ENCODE measurements at places on chromosomes 4 and X.

- no peak for DNase-seq
Observed at GRCh38 chr4:117845270-117845669, 189.0 kb upstream of the NDST3 start.

DNA sequence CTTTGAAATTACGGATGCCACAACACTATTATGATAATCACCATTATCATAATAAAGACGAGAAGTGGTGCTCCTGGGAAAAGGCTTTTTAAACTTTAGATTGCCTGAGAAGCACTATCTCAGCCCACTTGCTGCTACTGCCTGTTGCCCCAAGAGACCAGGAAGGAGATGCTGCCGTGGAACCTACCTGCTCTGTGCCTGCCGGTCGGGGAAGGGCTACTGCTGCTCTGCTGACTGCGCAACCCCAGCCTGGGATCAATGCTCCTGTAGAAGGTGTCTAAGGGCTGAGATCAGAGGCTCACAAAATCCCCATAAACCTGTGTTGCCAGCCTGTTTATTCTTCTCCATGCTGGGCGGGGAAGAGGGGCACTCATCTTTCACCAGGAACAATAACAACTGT lies 145.3 kb upstream of the VCX3B start:
- no peak for DNase-seq

- no peak for DNase-seq
Observed at GRCh38 chrX:37542791-37543190, 28.7 kb upstream of the LANCL3 start.

DNA sequence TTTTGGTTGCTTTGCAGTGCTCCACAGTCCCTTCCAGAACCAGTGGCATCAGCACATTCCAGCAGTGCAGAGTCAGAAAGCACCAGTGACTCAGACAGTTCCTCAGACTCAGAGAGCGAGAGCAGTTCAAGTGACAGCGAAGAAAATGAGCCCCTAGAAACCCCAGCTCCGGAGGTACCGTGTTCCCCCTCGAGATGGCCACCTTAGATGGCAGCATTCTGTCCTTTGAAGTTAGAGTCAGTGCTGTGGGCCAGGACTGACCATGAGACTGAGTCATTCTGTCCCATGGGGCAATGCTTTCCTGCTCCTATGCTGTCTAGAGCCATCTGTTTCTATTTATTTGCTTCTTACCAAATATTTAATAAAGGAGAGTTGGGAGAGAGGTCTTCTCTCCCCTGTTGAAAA lies 112.3 kb downstream of the KLHL8 start:
- peak; percentile 77 for DNase-seq

DNA sequence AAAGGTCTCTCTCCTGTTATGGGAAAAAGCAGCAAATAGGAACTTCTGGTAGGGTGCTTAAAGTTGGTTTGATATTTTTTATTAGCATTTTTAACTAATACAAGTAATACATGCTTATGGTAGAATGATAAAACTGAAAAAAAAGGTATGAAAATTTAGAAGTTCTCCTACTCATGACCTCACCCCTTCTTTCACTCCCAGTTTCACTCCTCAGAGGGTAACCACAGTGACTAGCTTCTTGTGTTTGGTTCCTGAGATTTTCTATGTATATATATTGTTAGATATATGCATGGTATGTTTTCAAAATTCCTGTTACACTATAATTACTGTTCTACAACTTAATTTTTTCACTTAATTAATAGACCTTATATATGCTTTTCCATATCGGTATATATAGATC lies 66.5 kb downstream of the AR start:
- no peak for DNase-seq

DNA sequence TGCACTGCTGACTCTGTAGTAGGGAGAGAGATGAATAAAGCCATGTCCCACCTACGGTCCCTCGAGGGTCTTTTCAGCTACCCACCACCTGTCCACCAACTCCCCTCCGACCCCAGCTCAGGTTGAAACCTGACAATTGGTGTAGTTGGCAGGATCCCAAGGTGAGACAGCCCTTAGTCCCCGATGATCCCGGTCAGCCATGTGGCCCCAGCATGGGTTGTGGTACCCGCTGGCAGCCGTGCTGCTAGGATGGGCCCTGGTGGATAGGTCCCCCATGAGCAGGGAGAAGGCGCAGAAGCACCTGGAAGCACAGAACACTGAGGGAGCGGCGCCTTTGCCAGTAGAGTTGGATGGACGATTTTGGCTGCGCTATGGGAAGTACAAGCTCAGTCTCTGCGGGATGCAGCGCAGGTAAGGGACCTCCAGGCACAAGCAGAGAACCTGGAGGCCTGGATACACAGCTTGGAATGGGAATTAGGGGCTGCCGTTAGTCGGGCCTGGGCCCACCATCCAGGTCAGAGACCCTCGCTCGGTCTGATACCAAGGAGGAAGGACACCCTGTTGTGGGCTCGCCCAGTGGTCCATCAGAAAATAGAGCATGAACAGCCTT lies 694.6 kb upstream of the AGA start:
- no peak for DNase-seq

DNA sequence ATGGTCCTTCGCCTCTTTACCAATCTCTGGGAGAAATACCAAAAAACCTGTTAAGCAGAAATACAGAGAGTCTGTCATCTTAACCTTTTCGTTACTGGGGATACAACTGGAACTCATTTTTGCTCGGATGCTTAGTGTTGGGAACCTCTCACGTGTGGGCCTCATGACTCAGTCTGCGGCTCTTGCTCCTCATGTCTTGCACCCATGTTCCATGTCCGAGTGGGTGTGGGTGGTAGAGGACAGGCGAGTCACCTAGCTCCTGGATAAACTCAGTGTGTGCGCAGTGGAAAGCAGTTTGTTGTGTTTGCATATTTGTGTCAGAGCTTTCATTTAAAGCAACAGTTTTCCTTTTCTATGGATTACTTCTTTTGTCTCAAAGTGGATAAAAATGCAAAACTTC lies 70.6 kb downstream of the TNIP2 start:
- DNase-seq = no peak

- no peak for DNase-seq
Observed at GRCh38 chr4:168654104-168654847, 157.4 kb downstream of the PALLD start.

DNA sequence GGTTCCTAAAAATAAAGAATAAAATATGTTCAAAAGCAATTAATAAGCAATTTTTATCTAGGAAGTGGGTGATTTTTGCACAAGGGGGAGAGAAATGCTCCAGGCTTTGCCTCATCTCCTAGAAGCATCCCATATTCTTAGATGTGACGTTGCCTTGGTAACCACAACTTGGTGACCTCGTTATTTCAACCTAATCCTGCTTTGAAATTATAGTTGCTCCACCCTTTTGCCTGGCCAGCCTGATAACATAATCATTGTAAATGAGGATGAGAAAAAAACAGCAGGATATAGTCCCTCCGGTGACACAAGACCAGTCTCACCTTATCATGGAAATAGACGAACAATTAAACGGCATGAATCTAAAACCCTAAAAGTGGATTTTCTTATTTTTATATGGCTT lies 194.4 kb downstream of the QDPR start:
- no peak for DNase-seq

- DNase-seq = no peak
Observed at GRCh38 chr4:147965056-147965455, 233.2 kb downstream of the ARHGAP10 start.

- DNase-seq = no peak
Observed at GRCh38 chr4:67658302-67658701, 42.7 kb downstream of the UBA6 start.

DNA sequence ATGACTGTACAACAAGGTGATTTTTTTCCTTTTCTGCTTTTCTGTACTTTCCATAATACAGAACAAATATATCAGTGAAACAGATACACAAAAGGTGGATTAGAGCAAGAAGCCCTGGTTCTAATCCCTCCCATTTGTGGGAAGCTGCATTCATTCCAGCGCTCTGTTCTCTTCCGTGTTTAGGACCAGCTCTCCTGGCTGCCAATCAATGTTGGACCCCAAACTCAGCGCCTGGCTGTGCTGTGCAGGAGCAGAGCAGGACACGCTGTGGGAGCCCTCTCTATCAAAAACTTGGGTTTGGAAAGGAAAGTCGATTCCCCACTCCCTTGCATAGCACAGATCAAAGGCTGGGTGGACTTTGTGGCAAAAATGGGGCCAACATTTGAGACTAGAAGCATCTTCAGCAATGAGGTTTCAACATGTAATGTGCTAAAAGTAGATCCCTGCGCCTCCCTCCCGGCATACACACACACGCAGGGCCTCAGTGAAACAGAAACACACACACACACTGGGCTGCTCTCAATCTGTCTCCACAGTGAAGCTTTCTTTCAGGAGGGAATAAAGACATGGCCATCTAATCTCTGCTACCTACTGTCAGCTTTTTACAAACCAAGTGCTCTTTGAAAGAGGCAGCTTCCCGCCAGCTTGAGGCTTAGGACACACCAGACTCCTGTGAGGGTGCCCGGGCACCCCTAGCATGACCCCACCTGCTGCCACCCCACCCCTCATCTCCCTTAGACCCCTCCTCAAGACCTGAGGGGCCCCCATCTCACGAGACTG lies 12.2 kb downstream of the WDR1 start:
- DNase-seq = no peak

DNA sequence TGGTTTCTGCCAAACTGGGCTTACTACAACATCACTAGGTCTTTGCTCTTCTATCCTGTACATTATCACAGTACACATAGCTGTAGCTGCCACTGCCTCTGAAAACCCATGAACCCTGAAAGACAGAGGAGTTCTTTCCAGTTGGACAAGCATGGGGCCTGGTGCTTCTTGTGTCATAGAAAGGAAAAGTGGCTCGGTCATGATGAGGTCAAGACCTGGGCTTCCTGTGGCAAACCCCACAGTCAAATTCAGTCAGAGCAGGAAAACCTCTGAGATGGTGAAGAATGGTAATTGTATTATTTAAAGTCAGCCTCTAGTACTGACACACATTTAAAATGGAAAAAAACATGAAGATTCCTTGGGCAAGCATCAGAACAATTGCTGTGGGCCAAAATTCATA lies 133.3 kb upstream of the PRPS2 start:
- no peak for DNase-seq

- no peak for DNase-seq
Observed at GRCh38 chr4:98828801-98829200, 100.1 kb downstream of the EIF4E start.

DNA sequence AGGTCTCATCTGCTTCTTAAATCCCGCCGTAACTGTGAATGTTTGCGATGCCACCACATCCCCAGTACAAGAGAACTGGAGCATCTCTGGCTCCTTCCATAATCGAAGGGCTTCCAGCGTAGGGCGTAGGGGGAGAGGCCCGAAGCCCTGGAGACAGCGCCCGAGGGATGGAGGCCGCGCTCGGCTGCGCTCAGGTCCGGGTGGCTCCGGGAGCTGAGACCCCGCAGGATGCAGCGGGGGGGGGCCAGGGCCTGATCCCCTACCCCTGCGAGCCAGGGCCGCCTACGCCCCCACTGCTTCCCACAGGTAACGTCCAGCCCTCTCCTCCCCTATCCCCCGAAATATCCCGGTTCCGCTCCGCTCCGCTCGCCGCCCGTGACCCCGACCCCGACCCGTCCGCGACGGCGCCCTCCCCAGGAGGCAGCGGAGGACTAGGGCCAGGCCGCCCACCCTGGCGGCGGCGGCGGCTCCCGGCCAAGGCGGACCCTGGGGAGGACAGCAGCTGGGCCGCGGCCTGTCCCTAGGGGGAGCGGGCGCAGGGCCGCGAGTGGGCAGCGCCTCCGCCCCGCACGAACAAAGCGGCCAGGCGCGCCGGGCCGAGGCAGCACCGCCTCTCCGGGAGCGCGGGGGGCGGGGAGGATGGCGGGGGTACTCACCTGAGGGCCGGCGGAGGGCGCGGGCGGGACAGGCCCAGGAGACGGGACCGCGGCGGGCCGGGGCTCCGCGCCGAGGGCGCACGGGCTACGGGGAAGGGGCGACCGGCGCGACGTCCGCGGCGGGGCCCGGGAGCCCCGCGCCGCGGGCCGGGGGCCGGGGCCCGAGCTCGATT lies 723 bp downstream of the WDFY3 start:
- peak; percentile 31 for DNase-seq

GRCh38 chr4:140213749-140214148 lies 59.8 kb upstream of the MAML3 start:
- DNase-seq = no peak

DNA sequence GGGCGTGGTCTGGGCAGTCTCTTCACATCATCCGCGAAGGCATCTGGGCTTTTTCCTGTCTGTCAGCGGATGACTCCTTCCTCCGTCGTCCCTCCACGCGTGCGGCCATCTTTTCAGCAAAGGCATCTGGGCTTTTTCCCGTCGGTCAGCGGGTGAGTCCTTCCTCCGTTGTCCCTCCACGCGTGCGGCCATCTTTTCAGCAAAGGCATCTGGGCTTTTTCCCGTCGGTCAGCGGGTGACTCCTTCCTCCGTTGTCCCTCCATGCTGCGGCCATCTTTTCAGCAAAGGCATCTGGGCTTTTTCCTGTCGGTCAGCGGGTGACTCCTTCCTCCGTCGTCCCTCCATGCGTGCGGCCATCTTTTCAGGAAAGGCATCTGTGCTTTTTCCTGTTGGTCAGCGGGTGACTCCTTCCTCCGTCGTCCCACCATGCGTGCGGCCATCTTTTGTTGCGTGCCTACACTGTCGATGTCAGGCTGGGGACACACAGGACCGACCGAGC lies 12.3 kb upstream of the TMEM271 start:
- no peak for DNase-seq

- DNase-seq = no peak
Observed at GRCh38 chr4:154416190-154416547, 75.4 kb downstream of the DCHS2 start.

DNA sequence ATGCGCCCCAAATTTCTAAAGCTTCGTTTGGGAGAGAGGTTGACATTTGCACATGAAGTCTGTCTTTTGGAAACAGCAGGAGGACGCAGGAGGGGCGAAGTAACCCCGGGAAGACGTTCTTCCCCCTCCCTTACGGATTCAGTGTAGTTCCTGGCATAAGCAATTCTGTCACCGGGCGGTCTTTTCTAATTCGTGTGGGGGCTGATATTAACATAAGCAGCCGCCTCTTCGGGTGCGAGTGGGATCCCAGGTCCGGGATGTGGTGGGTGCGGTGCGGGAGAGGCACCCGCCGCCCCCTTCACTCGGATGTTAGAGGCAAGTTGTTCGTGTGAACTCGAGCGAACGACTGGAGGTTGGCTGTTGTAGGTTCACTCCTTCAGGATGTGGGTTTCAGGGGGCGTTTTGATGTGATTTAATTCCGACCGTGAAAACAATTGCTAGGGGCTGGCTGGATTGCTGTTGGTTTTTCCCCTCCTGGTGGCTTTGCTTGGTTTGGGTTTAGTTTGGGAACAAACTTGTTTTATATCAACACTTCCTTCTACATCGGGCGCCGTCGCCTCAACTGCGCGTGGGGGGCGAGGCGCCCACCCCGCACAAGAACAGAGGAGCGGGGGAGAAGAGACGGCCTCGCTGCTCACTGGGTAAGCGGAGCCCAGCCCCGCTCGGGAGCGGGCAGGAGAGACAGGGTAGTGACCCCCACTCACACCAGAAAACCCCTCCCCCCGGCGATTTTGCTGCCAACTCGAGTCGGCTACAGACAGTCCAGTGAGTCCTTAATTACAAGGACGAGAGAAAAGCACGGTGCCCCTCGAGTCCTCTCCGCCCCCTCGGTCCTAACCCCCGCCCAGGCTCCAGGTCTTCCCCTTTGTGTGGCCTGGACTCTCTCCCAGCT lies 2.9 kb upstream of the LEF1 start:
- no peak for DNase-seq

- DNase-seq = no peak
Observed at GRCh38 chr4:157185363-157185762, 35.2 kb upstream of the GRIA2 start.
